ENCODE measurements at places on chromosomes 11 and 22.

DNA sequence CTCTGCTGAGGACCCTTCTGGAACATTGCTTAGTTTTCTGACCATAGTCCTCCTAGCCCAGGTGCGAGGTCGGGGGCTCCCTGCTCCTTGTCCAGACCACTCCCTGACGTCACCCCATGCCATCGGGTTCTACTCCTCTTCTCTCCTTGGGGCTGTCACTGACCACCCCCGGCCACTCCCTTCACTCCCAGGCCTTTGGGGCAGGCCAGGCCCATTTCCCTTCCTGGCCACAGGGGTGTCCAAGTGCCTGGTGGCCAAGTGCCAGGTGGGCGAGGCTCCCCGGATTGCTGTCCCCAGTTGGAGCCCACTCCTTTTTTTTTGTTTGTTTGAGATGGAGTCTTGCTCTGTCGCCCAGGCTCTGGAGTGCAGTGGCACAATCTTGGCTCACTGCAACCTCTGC, 19.5 kb downstream of the MRGPRD start:
- no peak for DNase-seq

DNA sequence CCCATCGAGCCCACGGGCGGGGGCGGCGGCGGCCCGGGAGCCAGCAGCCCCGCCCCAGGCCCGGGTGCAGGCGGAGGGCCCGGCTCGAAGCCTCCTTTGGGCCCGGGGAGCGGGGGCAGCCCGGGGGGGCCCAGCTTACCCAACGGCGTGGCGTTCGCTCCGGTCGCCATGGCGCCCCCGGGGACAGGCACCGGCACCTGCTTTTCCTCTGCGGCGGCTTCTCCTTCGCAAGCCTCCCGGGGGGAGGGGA, 194 bp downstream of the SF1 start:
- DNase-seq = no peak

DNA sequence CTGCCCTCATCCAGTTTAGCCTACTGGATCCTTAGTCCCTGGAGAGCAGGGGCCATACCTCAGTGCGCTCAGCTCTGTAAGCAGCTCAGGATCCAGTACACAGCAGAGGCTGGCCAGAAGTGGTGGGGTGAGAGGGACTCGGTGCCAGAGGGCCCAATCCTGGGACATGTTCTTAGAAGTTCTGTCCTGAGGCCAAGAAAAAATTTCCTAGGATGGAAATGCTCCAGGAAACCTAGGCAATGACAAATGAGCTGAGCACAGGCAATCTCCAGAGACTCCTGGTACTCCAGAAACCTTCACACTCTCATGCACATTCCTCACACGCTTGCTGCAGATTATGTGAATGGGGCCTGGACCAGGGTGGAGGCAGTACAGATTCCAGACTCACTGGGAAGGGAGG, 89.6 kb downstream of the SERGEF start:
- DNase-seq = no peak

DNA sequence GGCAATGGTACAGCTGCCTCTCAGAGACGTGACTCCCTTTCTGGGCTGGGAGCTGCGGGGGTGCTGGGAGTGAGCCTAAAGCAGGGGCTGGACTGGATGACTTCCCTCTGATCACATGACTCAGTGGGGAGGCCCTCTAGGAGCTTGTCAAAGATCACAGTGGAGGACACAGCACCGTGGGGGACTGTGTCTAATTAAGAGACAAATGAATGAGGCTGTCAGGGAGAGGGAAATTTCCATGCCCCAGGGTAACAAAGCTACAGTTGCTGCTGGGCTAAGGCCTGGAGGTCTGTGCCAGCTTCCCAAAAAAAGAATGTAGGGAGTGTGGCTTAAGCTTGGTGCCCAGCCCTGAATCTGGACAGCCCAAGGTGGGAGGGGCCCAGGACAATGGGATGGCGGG, 262.8 kb upstream of the PLET1 start:
- DNase-seq = no peak

GRCh38 chr11:17008099-17008498, 6.1 kb downstream of the PLEKHA7 start:
- no peak for DNase-seq

DNA sequence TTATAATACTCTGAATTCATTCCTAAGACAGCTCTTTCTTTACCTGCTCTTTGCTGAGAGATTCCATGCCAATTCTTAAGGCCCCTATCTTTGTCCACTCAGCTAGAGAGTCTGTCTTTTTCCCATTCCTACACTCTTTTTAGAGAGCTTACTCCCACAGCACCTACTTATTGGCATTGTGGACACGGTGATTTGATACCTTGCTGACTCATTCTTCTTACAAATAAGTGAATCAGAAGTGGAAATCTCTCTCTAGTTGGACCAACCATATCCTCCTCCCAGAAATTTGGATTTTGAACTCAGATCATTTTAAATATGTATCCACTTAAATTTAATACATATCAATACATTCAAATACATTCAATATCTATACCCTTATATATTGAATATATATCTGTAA, 32.5 kb upstream of the OR6M1 start:
- no peak for DNase-seq

DNA sequence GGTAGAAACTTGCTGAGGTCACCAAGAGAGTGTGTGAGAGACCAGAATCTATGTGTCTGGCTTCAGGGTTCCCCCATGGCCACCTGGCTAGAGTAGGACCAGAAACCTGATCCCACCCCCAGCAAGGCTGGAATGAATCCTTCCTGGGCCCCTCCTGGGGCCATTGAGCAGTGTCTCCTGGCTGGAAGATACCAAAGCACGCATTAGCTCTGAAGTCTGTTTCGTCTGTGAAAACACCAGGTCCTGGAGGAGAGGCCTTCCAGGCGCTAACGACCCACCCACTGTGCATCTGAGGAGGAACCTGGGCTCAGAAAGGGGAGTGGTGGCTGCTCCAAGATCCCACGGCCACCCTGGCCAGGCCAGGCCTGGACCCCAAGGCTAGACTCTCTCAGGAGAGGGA, 15.5 kb upstream of the TSKU start:
- DNase-seq = no peak

DNA sequence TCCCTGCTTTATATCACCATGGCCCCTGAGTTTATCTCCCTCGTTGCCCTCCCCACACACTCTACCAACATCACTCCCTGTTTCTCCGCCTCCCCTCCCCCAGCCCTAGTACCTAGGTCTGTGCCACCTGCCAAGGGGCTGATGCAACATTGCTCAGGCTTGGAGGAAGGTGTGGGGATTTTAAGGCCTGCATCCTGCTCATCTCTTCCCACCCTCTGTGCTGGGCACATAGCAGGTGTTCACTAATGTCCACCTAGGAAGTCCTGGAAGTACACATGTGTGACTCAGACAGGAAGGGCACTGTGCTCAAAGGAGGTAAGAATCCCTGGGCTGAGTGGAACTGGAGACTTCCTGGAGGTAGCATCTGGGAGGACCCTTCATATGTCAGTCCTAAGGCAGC, 37.0 kb downstream of the PDE2A start:
- DNase-seq = no peak

- no peak for DNase-seq
Measured at GRCh38 chr22:47083379-47083986, 321.0 kb downstream of the TBC1D22A start.

DNA sequence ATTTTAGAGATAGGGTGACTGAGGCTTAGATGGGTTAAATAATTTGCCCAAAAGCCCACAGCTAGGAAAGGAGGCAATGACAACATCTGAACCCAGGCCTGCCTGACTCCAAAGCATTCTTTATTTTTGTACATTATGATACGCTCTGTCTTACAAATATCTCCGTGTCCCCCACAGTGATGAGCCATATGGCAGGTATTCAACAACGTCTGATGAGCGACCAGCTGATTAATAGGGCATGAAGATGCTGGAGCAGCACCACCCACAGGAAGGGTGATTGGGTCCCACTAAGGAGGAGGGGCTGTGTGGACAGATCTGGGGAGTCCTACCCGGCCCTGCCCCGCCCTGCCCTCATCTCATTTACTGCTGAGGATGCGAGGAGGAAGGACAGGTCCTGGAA, 380.6 kb downstream of the CADM1 start:
- no peak for DNase-seq

DNA sequence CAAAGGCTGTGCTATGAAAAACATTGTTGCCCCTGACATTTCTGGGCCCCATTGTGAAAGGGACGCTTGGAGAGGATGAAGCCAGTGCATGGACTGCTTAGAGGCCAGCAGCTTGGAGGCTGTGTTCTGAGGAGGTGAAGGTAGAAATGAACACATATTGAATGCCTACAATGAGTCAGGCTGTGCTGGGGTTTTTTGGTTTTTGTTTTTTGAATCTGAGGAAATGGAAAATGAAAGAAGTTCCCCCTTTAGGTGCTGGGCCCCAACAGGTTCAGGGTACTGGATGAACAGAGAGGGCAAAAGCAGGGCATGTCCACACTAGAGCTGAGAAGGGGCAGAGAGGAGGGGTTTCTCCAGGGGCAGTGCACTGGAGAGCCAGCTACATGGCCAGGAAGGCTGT, 166.1 kb upstream of the API5 start:
- DNase-seq = no peak

DNA sequence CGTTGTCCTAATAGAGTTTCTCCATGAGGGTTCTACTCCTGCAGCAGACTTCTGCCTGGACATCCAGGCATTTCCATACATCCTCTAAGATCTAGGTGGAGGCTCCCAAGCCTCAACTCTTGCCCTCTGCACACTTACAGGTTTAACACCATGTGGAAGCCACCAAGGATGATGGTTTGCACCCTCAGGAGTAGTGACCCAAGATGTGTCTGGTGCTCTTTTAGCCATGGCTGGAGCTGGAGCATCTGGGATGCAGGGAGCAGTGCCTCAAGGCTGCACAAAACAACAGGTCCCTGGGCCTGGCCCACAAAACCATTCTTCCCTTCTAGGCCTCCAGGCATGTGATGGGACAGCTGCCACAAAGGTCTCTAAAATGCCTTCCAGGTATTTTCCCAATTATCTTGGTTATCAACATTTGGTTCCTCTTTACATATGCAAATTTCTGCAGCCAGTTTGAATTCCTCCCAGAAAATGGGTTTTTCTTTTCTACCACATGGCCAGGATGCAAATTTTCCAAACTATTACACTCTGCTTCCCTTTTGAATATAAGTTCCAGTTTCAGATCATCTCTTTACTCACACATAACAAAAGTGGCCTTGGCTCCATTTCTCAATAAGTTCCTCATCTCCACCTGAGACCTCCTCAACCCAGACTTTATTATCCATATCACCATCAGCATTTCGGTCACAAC, 69.5 kb upstream of the GNAZ start:
- no peak for DNase-seq

DNA sequence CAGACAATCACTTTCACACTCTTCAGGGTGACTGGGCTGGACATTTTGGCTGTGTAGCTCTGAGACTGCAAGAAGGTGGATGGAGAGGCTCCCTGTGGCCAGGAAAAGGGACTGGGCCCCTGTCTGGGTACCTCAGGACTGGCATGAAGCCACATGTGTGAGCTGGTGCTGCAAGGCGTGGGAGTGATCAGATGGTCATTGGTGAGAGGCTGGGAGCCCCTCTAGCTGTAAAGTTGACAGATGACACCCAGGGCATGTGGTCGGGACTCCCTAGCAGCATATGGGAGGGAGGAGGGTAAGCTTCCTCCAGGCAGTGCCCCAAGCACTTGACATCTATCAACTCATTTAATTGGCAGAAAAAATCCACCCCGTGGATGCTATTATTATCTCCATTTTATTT, 18.9 kb upstream of the CABP2 start:
- DNase-seq = no peak

- no peak for DNase-seq
Measured at GRCh38 chr11:13917904-13918303, 44.6 kb upstream of the SPON1 start.

DNA sequence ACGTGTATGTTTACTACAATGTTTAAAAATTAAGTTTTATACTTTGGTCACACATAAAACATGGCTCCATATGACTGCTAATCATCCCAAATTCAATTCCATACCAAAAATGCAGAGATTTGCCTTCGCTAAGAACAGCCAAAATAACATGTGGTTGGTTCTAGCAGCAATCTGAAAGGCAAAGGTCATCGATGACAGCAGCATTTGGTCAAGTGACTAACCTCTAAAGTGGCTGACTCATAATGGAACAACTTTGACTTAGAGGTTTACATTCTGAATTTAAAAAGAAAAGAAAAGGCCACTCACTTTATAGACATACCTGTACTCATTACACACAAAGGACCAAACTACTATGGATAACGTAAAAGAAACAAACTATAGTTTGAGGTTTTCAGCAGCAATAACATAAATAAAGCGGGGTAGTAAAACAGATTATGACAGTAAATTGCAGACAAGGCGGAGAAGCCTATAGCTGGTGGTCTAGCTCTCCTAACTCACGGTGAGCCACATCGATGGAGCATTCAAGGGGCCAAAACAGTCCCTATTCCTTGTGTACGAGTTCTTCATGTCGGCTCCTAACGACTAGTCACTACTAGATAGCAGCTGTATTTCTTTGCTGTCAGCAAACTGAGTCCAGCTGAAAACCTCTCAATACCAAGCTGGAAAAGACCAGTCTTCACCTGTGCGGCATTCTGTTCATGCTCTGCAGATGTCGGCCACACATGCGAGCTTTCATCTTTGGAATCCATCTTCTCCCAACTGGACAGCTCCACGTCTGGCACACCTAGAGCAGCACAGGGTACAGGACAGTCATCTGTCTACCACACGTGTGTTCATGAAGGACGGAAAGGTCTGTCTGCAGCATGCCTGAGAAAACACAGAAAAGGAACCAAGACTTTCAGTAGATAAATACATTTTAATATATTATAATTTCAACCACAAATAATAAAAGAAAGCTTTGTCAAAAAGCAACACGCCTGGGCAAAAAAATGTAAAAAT, 42.1 kb downstream of the PRDM10 start:
- DNase-seq = peak; percentile 11

DNA sequence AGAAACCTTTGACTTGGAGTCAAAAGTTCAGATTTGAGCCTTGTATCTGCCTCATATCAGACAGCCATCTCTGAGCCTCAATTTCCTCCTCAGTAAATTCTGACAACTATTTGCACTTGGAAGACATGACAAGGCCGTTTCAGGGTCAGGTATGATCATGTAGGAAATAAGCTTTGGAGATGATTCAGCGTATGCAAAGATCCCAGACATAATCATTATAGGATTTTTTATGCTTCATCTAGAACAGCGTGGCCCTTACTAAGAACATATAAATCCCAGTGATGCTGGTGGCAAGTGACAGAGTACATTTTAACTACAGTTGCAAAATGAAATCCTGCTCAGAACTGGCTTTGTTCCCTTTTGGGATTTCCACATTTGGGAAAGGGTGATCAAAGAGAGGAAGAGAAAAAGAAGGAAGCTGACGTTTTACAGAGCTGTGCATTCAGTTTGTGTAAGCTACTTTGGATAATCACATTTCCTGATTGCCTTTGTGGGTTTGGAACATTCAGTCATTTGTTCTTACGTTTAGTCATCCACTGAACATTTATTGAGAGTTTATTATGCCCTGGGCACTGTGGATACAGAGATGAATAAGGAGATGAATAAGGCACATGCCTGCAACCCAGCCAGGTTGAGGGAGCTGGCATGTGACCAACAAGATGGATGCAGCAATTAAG, 81.9 kb upstream of the HEPHL1 start:
- no peak for DNase-seq

GRCh38 chr11:123183391-123184099, 11.5 kb downstream of the CLMP start:
- peak; percentile 21 for DNase-seq

- no peak for DNase-seq
Measured at GRCh38 chr11:102843489-102843888, at the start of gene MMP3. TSS of gene MMP3 (minus strand) at chr11:102843609. CDS start at chr11:102843546, 63 bp downstream.

- DNase-seq = peak; percentile 25
Measured at GRCh38 chr11:100687054-100687629, at the start of gene ARHGAP42. TSS of gene ARHGAP42 (plus strand) at chr11:100687288. CDS start at chr11:100687679, 391 bp downstream.

All from activated CD4-positive, alpha-beta T cell treated with anti-CD3 and anti-CD28 coated beads, Interleukin-2, amount 50 U/mL, for 48 hours (primary cell).